Stimulated activated CD4-positive, alpha-beta T cell treated with anti-CD3 and anti-CD28 coated beads, TNF-alpha, amount 100 ng/mL, for 4 hours (primary cell): ENCODE measurements at places on chromosomes 5 and 9.

GRCh38 chr9:109880276-109881169 lies 100.5 kb downstream of the PALM2AKAP2 start:
- no peak for DNase-seq

GRCh38 chr5:93665648-93666047 lies 75.8 kb downstream of the POU5F2 start:
- no peak for DNase-seq

DNA sequence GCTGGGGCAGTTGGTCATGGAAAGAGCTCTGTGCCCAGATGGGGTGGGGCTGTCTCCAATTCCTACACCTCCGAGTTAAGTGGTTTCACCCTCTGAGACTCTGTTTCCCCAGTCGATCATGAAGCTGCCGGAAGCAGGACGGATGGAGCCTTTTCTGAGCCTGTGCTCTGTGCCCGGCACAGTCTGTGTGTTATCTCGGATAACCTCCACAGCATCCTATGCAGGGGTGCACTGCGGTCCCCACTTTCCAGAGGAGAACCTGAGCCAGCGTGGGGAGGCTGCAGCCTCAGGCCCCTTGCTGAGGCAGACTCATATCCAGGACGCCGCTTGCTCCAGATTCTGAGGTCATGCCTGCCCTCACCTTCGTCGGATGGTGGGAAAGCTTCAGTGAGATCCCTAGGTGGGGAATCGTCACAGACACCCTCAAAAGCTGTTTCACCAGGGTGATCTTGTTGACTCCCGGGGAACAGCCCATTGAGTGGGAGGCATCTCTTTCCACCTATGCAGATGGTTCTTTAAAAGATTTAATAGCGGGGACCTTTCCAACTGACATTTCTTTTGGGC lies 6.9 kb upstream of the COL5A1 start:
- DNase-seq, result no peak

GRCh38 chr9:121584421-121584820 lies 67.0 kb upstream of the DAB2IP start:
- no peak for DNase-seq

DNA sequence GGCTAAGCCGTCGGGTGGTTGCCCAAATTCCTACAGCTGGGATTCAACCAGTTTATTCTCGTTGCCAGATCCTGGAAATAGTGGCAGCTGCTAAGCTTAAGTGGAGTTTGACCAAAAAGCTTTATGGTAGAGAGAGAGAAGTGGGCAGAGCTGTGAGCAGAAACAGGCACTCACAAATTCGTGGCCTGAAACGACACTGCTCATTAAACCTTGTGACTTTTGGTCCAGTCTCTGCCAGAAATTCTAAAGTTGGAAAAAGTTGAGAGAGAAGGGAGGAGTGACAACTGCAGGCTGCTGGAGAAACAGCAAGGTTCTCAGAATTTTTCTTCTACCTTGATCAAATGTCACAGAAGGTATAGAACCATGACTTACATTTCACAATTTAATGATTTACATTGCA lies 131.5 kb downstream of the MTX3 start:
- DNase-seq, result no peak

- DNase-seq, result no peak
These were observed 167.8 kb downstream of the GABRB2 start for GRCh38 chr5:161378701-161379100.

- no peak for DNase-seq
These were observed 112.2 kb downstream of the MCTP1 start for GRCh38 chr5:95172659-95173058.

DNA sequence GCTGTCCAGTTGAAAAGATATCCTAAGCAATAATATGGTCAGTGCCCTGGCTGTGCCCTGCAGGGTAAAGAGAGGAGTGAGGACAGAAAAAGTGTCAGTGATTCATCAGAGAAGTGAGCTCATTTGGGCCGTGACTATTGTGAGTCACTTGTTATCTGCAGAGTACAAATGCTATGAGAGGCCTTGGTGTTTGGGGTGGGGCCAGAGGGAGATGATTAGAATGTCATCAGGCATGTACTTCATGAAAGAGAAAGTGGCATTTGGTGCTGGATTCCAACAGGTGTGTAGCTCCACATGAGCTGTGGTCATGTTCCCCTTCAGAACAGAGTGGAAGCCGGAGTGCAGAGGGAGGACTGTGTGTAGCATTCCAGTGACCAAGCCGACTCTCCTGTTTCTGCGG lies 174.1 kb downstream of the KDM4C start:
- DNase-seq, result no peak

- DNase-seq, result no peak
These were observed 257.4 kb upstream of the TRPC7 start for GRCh38 chr5:136622747-136623146.

DNA sequence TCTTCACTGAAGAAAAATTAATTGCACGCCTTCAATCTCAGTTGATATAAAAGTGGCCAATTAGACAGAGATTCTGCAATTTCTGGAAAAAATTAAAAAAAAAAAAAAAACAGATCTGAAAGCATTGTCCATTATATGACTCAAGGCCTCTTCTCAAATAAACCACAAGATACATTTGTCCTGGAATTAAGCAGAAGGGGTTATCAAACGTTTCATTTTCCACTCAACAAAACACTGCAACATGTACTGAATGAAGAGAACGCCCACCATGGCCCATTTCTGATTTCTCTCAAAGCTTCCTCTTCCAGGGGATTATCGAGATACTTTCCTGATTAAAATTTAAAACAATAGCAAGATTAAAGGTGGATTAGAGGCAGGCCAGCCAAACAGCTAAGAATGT lies 5.8 kb upstream of the PAPPA start:
- DNase-seq, result no peak

GRCh38 chr5:83035373-83036100 lies 41.7 kb downstream of the TMEM167A start:
- no peak for DNase-seq

DNA sequence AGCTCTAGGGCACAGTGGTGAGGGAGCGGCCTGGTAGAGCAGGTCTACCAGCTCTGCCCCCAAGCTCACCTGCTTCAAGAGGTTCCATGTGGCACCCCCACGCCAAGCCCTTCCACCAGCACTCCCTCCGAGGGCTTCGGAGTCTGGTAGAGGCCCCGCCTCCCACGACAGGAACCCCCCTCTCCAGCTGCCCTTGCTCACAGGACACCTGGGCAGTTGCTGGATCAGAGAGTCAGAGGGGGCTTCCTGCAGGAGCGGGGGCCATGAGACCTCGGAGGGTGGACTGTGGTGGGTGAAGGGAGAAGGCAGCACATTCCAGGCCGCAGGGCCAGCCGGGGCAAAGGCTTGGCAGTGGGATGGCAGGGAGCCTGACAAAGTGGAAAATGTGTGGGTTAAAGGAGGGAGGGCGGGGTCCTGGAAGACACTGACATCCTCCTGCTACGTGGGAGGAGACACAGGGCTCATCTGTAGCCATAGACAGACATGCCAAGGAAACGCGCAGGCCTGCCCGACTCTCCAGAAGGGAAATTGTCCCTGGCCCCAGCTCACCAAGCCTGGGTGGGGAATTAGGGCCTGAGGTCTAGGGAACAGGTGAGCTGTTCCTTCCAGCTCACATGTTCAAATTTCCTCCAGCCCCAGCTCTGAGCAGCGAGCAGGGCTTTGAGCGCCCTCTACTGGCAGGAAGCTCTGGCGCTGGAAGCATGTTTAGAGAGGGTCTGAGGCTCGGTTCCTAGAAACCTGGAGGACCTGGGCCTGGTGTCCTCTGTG lies 74.2 kb downstream of the NTNG2 start:
- peak; percentile 64 for DNase-seq

- DNase-seq, result no peak
These were observed 3.9 kb downstream of the TBC1D2 start for GRCh38 chr9:98251551-98251950.

DNA sequence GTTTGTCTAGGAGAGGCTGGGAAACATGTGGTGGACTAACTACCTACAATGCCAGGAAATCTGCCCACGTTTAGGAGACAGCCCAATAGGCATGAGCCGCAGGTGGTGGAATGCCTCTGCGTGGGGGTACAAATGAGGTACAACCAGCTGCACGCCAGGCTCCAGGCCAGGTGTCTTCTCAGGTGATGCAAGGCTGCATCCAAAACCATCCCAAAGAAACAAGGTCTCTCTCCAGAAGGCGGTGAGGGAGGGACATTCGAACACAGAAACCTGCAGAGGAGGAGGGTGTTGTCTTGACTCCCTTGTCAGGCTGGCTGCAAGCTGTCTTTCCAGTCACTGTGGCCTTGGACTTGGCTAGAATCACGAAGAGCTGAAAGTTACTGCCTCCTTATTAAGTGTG lies 11.6 kb downstream of the ANKH start:
- no peak for DNase-seq

GRCh38 chr5:169250887-169251286 lies 50.1 kb downstream of the SLIT3 start:
- no peak for DNase-seq

- DNase-seq, result no peak
These were observed 59.0 kb downstream of the BASP1 start for GRCh38 chr5:17276445-17276844.

DNA sequence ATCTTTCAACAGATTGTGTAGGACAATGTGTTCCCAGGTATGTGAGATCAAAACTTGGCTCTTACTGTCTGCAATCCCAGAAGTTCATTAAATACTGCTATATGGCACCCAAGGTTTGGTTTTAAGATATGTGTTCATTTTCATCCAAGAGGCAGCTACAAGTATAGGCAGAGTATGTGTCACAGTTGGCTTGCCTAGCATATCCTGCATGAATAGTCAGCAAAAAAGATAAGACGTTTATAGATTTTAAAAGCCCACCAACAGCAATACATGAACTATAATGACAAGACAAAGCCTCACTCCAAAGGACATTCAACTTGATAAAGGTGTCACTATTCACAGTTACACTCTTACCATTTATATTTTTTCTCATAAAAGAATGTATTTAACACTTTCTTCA lies 99.1 kb downstream of the BNC2 start:
- DNase-seq, result no peak

GRCh38 chr9:134634176-134634575 lies 7.4 kb upstream of the COL5A1 start:
- no peak for DNase-seq

DNA sequence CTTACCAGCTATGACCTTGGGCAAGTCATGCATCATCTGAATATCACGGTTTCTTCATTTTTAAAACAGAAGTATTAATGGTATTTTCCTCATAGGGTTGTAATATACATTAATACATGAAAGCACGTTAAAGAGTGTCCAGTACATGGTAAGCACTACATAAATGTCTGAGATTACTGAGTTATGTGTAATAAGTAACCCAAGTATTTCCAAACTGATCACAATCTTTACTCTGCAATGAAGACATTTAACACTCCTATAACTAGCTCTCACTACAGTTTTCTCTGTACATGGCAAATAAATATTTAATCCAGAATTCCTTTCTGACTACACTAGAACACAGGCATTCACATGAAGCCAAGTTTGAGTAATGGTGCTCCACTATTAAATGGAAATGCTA lies 4.0 kb downstream of the GLDC start:
- no peak for DNase-seq

DNA sequence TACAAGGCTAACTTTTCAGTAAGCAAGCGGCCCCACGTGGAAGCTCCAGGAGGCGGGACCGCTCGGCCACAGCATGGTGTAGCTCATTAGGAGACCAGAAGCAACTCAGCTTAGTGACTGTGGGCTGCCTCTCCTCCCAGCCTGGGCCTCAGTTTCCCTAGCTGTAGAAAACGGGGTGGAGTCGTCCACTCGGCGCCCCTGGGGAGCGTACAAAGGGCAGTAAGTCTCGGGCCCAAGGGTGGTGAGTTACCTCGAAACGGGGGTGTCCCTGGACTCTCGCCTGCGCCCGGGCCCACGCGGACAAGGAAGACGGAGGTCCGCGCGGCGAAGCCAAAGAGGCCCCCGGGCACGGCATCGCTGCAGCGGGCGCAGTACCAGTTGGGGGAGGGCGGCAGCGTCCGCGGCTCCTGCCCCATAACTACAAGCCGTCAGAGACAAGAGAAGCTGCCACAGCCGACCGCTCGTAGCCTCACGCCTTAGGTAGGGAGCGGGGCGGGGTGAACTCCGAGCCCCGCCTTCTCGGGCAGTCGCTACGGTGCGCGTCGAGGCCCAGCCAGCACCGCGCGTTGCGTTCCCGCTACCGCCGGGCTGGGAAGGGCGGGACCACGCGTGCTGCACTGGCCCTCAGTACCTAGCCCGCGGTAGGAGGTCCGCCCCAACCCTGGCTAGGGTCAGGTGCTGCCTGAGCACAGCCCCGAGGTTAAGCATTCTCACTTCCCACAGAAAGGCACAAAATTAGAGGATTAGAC lies at the start of gene GEMIN5:
TSS of gene GEMIN5 (minus strand) at position 494 of the 749 bp plus-strand sequence. CDS start at position 416, 78 bp downstream.
- DNase-seq, result peak; percentile 74

DNA sequence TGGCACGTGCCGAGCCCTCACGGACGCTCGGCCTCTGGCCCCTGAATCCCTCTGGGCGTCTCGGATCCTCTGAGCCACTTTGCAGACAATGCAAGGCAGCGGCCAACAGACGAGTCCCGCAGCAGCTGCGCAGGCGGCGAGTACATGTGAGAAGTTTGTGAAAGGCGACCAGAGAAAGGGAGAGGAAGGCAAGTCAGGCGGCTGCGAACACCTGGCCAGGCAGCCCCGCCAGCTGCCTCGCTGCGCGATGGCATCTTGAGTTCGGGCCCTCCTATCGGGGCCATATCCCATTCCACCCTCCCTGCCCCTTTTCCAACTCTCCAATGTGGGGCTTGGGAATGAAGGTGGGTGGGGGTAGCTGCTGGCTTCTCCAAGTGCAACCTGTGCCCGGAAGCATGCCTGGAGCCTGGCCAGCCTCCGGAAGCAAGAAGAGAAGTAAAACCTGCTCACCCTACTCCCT lies 4.5 kb upstream of the POU4F3 start:
- no peak for DNase-seq

DNA sequence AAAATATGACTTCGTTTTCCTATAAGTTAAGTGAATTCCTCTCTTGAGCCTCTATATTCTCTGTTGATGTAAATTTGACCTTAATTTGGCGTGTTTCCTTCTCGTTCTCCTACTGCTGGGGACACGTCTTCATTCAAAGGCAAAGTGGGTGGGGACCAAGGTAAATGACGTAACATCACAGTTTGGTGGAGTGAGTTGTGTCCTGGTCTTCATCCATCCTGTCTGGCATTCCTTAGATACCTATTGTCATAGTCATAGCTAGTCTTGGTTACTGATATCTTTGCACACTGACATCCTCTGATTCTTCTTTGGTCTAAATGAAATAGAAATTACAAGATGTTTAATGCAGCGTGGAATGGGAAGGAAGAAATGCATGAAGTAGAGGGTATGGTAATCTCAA lies 108.5 kb downstream of the NNT start:
- no peak for DNase-seq

DNA sequence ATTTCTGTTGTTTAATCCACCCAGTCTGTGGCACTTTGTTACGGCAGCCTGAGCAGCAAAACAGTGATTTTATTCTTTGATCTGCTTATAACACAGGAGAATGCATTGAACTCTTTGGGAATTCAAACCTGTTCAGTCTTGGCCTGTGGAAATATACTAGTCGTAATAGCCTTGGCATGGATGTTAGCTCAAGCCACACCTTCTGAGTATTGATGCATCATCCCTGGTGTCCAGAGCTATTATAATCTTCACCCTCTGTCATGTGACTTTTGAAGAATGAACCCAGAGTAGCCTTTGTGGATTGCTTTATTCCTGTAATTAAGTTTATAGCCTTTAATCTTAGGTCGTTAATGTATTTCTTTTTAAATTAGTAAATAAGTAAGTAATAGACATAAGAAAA lies 50.8 kb upstream of the TEX48 start:
- no peak for DNase-seq
